ENCODE measurements at places on chromosomes 3 and 15.

DNA sequence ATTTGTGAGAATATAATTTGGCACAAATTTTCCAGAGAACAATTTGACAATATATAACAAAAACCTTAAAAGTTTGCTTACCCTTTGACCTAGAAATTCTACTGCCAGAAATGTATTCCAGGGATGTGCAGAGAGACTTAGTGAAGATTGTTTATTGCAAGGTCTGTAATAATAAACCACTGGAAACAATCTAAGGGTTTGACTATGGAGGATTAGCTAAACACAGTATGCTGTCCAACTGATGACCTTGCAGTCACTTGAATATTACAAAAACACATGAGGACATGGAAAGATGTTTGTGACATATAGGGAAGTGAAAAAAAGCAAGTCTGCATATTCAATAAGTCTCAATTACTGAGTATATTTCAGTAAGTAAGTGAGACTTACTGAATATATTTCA is 48.1 kb upstream of the CDV3 start:
- no peaks in the 10 kb centered on the region for H3K27me3 ChIP-seq
- no peak overlapping the region for H3K27ac ChIP-seq
- no peaks in the 10 kb centered on the region for H3K4me1 ChIP-seq
- no peak overlapping the region for H3K4me3 ChIP-seq
- DNase-seq: no peak
- H3K36me3 ChIP-seq: no peaks in the 10 kb centered on the region

GRCh38 chr3:173138026-173138425 is 3.0 kb downstream of the SPATA16 start:
- H3K36me3 ChIP-seq: no peaks in the 10 kb centered on the region
- H3K27ac ChIP-seq: no peak overlapping the region
- H3K27me3 ChIP-seq: no peaks in the 10 kb centered on the region
- DNase-seq: no peak

- H3K4me3 ChIP-seq: no peak overlapping the region
- H3K4me1 ChIP-seq: no peaks in the 10 kb centered on the region
- no peaks in the 10 kb centered on the region for H3K36me3 ChIP-seq
- DNase-seq: no peak
Measured at GRCh38 chr3:52570076-52570475, 33.7 kb downstream of the UQCC5 start.

GRCh38 chr3:65761446-65762234 is 277.1 kb downstream of the MAGI1 start:
- no peaks in the 10 kb centered on the region for H3K27me3 ChIP-seq
- H3K36me3 ChIP-seq: no peaks in the 10 kb centered on the region
- DNase-seq: no peak
- H3K27ac ChIP-seq: no peak overlapping the region
- H3K4me3 ChIP-seq: no peak overlapping the region

GRCh38 chr3:184186184-184186901 is at the start of gene ABCF3:
TSS of gene ABCF3 (plus strand) at chr3:184186199. CDS start at chr3:184186208, 9 bp downstream.
- H3K27ac ChIP-seq: peak within 1 kb of the TSS; percentile 88
- peak within 1 kb of the TSS; percentile 93 for H3K4me3 ChIP-seq
- no peaks in the 10 kb centered on the region for H3K27me3 ChIP-seq
- peaks cover 8% of the 10 kb centered on the region for H3K36me3 ChIP-seq
- H3K4me1 ChIP-seq: no peaks in the 10 kb centered on the region
- no peak for DNase-seq

DNA sequence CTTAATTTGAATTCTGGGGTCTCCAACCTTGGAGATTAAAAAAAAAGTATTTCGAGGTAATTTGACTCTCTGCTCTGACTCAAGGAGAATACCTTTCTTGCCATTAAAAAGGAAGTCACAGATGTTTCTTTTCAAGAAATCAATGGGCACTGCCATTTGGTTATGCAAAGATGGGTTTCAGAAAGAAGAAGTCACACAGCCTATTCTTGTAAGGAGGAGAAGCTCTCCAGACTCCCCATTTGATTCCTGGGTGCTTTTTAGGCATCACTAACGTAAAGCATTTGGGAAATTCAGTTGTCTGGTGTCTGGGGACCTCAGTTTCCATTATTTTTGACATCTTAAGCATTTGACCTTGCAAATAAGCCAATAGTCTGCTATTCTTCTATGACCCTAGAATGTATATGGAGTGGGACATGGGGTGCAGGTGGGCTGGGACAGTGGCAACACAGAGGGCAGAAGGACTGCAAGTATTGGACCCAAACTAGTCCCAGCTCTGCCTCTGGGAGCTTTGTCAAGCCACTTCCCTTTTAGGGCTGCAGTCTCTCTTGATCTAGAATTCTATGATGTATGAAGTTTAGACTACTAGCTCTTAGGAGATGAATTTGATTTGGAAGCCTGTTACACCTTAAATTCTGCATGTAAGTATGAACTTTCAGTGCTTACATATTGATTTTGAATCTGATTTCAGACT is 27.8 kb downstream of the IL5RA start:
- no peaks in the 10 kb centered on the region for H3K27me3 ChIP-seq
- no peak overlapping the region for H3K4me3 ChIP-seq
- H3K4me1 ChIP-seq: no peaks in the 10 kb centered on the region
- H3K36me3 ChIP-seq: no peaks in the 10 kb centered on the region

- DNase-seq: no peak
- H3K27ac ChIP-seq: no peak overlapping the region
- no peaks in the 10 kb centered on the region for H3K36me3 ChIP-seq
- H3K4me3 ChIP-seq: no peak overlapping the region
- no peaks in the 10 kb centered on the region for H3K4me1 ChIP-seq
Measured at GRCh38 chr15:69398491-69398891, 15.7 kb upstream of the KIF23 start.

DNA sequence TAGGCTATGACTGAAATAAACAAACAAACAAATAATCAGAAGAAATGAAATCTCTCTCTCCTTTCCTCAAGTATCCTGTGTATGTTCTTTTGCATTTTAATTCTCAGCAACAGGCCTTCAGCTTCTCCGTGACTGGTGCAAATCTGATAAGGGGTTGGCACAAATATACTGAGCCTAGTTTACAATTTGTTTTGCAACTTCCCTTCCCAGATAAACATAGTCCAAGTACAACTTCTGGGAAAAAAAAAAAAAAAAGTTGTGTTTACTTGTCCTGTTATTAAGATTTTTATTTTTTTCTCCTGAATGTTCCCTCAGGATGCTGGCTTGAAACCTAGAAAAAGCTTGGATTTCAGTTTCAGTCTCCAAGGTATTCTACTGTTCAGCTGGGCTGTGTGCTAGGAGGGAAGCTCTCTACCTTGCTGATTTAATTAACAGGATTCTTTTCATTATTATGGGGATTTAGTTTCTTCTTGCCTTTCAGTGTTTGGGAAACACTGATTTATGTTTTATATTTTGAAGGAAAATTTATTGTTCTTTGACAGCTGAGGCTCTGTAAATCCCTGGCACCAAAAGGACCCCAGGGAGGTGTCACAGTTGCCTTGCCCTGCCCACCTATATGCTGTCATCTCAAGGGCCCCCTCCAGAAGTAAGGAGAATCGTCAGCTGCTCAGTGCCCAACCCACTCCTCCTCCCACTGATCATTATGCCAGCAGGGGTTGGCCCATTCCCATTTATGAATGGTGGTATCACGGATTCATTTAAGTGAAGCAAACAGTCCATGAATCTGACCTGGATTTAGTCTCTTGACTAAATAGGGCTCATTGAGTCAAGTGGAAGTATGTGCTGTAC is 185.2 kb downstream of the MEIS2 start:
- no peaks in the 10 kb centered on the region for H3K27me3 ChIP-seq
- no peak overlapping the region for H3K4me3 ChIP-seq
- H3K4me1 ChIP-seq: no peaks in the 10 kb centered on the region
- no peaks in the 10 kb centered on the region for H3K36me3 ChIP-seq
- DNase-seq: no peak

- no peak overlapping the region for H3K27ac ChIP-seq
- no peaks in the 10 kb centered on the region for H3K36me3 ChIP-seq
- no peaks in the 10 kb centered on the region for H3K4me1 ChIP-seq
- H3K4me3 ChIP-seq: no peak overlapping the region
Measured at GRCh38 chr15:68666120-68666811, 87.5 kb downstream of the CORO2B start.

- H3K27me3 ChIP-seq: no peaks in the 10 kb centered on the region
- H3K27ac ChIP-seq: no peak overlapping the region
- no peaks in the 10 kb centered on the region for H3K4me1 ChIP-seq
Measured at GRCh38 chr3:108595321-108595720, 5.8 kb downstream of the DZIP3 start.

DNA sequence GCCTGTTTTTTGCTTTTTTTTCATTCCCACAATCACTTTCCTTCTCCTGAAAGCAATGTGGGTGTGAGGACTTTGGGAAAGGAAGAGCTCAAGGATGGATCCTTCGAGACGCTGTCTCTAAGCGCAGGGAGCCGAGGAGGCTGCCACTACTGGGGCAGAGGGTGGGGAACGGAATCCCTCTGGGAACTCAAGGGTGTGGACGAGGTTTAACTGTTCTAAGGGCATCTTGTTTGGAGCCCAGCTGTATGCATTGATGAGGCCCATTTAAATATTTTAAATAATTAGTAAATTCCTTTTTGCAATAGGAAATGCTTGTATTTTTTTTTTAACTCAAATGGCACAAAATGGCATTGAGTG is 124.4 kb upstream of the MEF2A start:
- H3K36me3 ChIP-seq: no peaks in the 10 kb centered on the region
- DNase-seq: no peak
- H3K27ac ChIP-seq: peak overlapping the region; percentile 68
- no peak overlapping the region for H3K4me3 ChIP-seq
- peaks cover 5% of the 10 kb centered on the region for H3K4me1 ChIP-seq
- H3K27me3 ChIP-seq: no peaks in the 10 kb centered on the region

- no peak for DNase-seq
- no peaks in the 10 kb centered on the region for H3K4me1 ChIP-seq
- H3K4me3 ChIP-seq: no peak overlapping the region
- H3K27ac ChIP-seq: no peak overlapping the region
Measured at GRCh38 chr3:186002884-186003472, 65.2 kb upstream of the TRA2B start.

DNA sequence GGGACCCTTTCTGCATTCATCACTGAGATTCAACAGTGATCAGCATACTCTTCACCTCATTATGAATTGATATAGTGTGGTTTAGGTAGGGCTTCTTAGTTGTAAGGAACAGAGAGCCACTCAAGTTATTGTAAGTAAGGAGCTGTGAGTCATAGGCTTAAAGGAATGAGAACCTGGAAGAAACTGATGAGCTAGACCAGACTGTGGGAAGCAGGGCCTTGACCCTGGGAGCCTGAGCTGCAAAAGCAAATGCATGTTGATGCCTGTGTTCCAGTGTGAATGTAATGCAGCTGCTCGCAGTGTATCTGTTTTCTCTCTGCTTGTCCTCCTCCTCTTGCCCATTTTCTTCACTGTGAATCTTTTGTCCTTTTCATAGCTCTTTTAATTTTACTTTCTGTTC is 13.6 kb downstream of the ZKSCAN7 start:
- no peaks in the 10 kb centered on the region for H3K4me1 ChIP-seq
- DNase-seq: no peak
- H3K36me3 ChIP-seq: peaks cover 9% of the 10 kb centered on the region
- no peak overlapping the region for H3K27ac ChIP-seq
- no peaks in the 10 kb centered on the region for H3K27me3 ChIP-seq
- no peak overlapping the region for H3K4me3 ChIP-seq

DNA sequence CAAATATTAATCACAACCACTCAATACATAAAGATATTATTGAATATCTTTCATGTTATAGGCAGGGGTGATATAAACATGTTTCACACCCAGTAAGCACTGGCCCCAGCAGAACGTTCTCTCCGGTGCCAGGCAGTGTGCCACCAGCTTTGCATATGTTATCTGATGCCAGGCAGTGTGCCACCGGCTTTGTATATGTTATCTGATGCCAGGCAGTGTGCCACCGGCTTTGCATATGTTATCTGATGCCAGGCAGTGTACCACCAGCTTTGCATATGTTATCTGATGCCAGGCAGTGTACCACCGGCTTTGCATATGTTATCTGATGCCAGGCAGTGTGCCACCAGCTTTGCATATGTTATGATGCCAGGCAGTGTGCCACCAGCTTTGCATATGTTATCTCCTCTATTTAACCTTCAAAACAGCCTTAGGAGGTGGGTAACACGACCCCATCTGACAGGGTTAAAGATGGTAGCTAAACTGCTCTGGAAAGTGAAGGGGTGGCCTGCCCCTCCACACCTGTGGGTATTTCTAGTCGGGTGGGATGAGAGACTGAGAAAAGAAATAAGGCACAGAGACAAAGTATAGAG is 6.9 kb downstream of the MUC20 start:
- no peak overlapping the region for H3K4me3 ChIP-seq
- H3K36me3 ChIP-seq: no peaks in the 10 kb centered on the region
- H3K27ac ChIP-seq: no peak overlapping the region
- H3K4me1 ChIP-seq: no peaks in the 10 kb centered on the region
- H3K27me3 ChIP-seq: no peaks in the 10 kb centered on the region

- H3K27me3 ChIP-seq: no peaks in the 10 kb centered on the region
- no peak overlapping the region for H3K4me3 ChIP-seq
- no peaks in the 10 kb centered on the region for H3K4me1 ChIP-seq
- H3K27ac ChIP-seq: no peak overlapping the region
- DNase-seq: no peak
- H3K36me3 ChIP-seq: no peaks in the 10 kb centered on the region
Measured at GRCh38 chr3:99747915-99748314, 69.7 kb upstream of the CMSS1 start.

DNA sequence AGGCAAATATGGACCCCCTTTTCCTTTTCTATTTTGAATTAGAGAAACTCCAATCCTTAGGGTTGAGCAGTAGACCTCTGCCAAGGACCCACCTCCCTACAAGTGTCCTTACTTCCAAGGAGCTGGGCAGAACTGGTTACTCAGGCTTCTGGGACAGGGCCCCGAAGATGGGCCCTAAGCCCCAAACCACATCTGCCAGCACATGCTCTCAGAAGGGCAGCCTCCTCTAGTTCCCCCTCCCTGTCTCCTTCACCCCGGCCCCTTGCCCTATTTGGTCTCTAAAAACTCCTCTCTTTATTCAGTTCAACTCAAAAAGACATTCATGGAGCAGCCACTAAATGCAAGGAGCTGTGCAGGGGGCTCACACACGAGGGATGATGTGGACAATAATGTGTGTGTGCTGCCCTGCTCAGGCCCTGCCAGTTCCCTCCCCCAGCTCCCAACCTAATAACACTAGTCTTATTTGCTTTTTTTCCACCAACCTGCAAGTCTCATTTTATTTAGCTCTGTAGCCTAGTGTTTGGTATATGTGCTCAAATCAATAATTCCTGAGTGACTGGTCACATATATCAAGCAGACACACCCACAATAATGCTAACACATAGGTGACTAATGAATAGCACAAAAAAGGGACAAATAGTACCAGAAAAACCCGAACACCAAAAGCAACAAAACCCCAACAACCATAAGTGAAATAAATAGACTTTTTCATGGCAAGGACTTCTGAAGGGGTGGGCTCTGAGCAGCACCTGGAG is 12.2 kb downstream of the ZDHHC3 start:
- H3K36me3 ChIP-seq: no peaks in the 10 kb centered on the region
- peak overlapping the region; percentile 21 for H3K27ac ChIP-seq
- no peak overlapping the region for H3K4me3 ChIP-seq
